ENCODE measurements at places on chromosomes 2 and 18.
A peak's percentile ranks its signal among the peaks of the same experiment; 100 is the strongest.

- DNase-seq = no peak
These were observed 3.7 kb upstream of the ALPK2 start for GRCh38 chr18:58632552-58632951.

GRCh38 chr2:96103761-96104486, 12.4 kb downstream of the ADRA2B start:
- DNase-seq = no peak

- DNase-seq = no peak
These were observed 35.6 kb downstream of the DAW1 start for GRCh38 chr2:227906991-227907390.

DNA sequence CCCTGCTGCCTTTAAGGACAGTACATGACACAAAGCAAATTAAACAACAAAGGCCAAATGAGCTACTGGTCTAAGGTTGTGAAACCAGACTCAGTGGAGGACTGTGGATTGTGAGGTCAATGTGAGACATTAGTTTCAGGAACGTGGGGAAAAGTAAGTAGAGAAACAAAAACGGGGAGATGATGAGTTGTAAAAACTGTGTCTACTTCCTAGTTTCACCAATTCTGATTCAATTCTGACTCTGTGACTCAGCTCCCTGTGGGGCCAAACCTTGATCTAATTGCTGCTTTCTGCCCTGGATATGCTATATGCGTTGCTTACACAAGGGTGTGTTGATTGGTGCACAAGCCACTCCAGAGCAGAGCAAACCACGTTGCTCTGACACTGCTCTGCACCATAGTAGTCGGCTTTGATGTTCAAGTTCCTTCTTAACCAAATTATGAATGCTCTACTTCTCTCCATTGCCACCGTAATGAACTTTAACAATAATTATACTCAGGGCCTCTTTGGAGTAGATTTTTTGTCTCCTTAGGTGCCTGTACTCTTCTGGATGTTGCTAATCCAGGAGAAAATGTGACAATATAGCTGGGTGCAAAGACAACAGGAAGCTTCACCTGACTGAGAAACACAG, 1640.1 kb upstream of the CELF4 start:
- DNase-seq = peak; percentile 4

DNA sequence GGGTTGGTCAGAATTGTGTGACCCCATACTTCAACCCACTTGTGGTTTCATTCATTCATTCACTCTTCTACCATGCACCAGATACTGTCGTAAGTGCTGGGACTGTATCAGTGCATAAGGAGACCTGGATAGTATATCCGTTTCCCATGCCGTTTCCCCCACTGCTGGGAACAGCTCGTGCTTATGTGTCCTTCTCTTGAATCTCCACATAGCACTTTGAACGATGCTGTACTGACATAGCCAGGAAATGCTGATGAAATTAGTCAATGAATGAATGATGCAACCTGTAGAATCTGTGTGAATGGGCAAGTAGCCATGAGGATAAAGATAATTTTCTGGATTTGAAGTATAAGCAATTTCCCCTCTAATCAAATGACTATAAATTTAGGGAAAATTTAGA, 276.1 kb downstream of the BCL2 start:
- DNase-seq = no peak

- no peak for DNase-seq
These were observed 5.3 kb downstream of the LOXL3 start for GRCh38 chr2:74548285-74548899.

Data from activated CD4-positive, alpha-beta T cell treated with anti-CD3 and anti-CD28 coated beads, Interleukin-2, amount 50 U/mL, for 48 hours (primary cell).